Stimulated activated CD4-positive, alpha-beta T cell treated with anti-CD3 and anti-CD28 coated beads, Interleukin-1b, Interleukin-23, amount 100 ng/mL, for 4 hours (primary cell): ENCODE measurements at places on chromosomes 1 and 21.

DNA sequence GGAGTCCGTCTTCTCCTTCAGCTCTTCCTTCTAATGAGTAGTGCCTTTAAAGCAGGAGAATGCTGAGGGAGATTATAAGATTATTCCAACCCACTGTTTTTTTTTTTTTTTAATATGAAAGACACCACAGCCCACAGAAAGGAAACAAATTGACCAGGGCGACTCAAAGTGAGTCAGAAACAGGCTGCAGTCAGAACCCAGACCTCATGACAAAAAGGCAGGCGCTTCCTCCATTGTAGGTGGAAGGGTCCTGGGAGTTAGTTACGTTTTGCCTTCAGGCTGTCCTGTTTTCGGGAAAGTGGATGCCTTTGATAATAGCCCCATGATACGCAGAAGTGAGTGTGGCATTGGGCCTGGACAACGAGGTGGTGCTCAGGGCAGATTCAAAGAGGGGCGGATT is 21.0 kb downstream of the PLXNA2 start:
- no peak for DNase-seq

DNA sequence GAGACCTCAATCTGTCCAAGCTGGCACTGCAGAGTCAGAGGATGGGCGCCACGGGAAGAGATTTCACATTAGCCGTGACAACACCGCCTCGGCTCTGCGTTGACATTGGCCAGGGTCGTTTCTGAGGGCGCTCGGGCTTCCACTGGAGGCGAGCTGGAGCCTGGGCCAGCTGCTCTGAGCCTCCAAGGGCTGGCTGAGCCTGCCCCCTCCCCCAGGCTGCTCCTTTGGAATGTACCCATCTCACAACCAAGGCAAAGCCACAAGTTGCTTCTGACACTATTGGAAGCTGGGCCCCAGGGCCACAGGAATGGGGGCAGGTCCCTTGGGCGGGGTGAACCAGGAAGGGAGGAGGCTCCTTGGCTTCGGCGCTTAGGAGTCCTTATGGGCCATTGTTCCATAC is 12.7 kb downstream of the GPR3 start:
- DNase-seq: no peak

- DNase-seq: no peak
These were observed 45.7 kb downstream of the MACO1 start for GRCh38 chr1:25476186-25477097.

GRCh38 chr1:87905651-87906050 is 577.0 kb downstream of the LMO4 start:
- no peak for DNase-seq

DNA sequence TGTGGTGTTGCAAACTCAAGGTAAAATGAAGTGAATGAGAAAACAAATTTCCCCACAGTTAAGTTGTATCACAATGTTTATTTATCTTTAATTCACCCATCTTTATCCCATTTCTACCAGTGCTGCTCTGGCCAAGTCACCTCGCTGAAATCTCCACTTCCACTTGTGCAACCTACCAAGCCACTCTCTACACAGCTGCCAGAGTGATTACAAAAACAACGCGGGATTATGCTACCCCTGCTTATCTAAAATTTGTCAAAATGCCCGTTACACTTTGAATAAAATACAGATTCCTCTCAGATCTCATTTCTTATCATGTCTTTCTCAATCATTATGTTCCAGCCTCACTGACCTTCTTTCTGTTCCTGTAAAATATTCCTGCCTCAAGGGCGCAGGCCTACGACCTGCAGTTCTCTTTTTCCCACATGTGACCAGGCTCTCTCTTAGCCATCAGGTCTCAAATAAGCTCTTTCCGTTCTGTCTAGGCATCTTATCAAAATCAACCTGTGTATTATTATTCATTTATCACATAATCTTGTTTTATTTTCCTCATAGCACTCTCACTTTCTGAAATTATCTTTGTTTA is 95.6 kb downstream of the NTMT2 start:
- no peak for DNase-seq

DNA sequence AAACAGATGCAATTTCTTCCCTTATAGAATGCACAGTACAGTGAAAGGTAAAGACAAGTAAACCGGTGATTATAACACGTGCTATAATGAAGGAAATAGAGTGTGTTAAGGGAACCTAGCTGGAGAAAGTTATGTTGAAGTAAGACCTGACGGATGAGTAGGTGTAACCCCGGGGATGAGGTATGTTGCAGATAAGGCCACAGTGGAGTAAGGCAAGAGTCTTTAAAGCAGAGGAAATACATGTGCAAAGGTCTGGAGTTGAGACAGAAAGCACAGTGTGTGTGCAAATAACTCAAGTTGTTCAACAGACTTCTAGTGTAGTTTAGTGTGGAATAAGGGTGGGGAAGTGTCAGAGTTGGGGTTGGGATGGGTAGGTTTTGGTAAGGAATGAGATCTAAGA is 2.9 kb downstream of the DBT start:
- DNase-seq: no peak

- no peak for DNase-seq
These were observed 70.3 kb downstream of the PROX1 start for GRCh38 chr1:214058076-214058475.

GRCh38 chr1:15717418-15718125 is 18.5 kb upstream of the SLC25A34 start:
- no peak for DNase-seq

DNA sequence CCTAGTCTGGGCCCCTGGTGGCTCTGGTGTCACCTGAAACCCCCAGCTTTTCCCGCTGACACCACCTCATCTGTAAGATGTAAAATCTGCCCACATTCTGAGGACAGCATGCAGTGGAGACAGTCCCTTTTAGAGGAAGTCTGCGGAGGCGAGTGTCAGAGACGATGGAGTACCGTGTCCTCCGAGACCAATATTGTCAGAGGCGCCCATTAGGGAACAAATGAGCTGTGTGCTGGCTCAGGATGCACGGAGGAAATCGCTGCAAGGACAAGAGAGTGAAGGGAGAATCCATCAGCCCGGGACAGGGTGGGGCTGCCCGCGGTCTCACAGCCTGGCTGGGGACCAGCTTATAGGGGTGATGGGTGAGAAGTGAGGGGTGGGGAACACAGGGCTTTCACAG is 214.8 kb downstream of the MATN1 start:
- no peak for DNase-seq

GRCh38 chr1:7070389-7071029 is 285.3 kb downstream of the CAMTA1 start:
- DNase-seq: peak; percentile 25

- peak; percentile 44 for DNase-seq
These were observed 65.5 kb downstream of the NID1 start for GRCh38 chr1:235999259-235999925.

- no peak for DNase-seq
These were observed 27.2 kb downstream of the SSBP3 start for GRCh38 chr1:54378874-54379554.

GRCh38 chr1:46152016-46152415 is 19.6 kb upstream of the PIK3R3 start:
- DNase-seq: no peak

DNA sequence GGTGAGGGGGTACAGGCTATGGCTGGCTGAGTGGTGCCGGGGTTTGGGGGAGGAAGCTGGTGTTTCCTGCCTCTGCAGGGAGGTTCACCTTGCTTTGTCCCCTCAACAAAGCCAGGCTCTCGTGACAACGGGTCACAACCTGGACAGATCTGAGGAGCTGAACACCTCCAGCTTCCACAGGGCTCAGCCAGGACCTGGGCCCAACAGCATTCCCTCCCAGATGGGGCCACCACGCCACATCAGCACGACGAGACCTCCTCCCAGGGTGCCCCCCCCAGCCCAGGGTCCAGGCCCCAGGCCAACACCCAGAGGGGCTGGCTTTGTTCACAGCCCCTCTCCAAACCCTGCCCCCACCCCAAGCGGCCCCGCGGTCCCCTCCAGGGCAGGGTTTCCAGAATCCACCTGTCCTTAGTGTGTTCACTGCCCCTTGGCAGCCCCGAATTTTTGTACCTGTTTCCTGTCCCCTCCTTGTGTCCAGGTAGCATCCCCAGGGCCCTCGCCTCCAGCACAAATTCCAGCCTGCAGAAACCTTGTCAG is 34.7 kb downstream of the UBE2G2 start:
- DNase-seq: no peak

DNA sequence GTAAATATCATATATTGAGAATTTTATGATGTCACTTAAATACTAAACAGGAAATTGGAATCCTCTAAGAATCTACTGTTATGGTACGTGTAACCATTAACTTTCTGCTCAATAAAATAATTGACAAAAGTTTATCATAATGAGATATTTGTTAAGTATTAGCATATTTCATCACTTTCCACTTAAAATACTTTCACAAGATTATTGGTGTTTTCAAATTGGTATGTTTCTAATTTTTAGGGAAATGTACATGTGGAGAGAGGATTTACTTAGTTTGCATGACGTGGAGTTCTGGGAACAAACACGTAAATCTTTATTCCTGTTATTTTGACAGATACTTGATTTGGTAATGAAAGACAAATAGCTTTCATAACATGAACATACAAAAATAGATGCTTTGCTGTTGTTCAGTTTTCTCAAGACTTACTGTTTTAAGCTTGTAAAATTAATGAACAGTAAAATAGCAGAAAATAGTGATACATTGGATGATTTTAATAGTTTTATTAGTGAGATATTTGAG is 1.6 kb downstream of the SRSF11 start:
- DNase-seq: no peak

- DNase-seq: no peak
These were observed 12.7 kb downstream of the SNX7 start for GRCh38 chr1:98674075-98674781.

GRCh38 chr21:32253215-32253641 is 25.6 kb downstream of the MIS18A start:
- DNase-seq: no peak

DNA sequence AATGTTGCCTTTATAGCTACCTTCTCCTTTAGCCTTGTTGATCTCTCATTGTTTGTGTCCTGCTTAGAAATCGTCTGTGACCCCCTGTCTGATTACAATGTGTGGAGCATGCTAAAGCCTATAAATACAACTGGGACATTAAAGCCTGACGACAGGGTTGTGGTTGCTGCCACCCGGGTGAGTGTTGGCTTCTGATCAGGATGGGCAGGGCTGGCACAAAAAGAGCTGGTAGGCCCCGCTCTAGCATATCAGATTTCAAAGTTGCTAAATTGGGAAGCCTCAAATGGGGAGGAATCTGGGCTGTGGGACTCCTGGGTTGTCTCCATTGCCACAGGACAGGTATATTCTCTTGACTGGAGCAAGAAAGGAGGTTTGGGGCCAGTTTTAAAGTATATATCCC is 8.4 kb downstream of the NCSTN start:
- no peak for DNase-seq

- no peak for DNase-seq
These were observed 268.3 kb upstream of the POGK start for GRCh38 chr1:166570954-166571353.

DNA sequence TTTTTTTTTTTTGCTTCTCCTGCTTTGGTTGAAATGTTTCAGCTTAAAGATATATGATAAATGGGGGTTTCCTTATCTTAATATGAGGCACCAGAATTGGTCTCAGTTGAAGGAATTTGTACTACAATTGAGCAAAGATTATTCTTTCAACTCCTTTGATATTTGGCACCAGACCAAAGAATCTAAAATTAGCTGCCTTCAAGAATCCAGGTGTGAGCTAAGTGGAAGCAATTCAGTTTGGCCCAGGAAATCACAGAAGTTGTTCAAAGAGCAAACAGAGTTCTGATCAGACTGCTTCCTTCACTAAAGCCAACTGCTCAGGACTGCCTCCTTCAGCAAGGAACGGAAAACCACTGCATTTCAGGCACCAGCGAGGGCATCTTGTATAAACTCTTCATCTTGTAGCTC is 68.3 kb upstream of the BCAR3 start:
- DNase-seq: no peak

GRCh38 chr1:240511789-240512188 is 100.2 kb downstream of the GREM2 start:
- DNase-seq: no peak

- DNase-seq: peak; percentile 21
These were observed 646 bp downstream of the IER5 start for GRCh38 chr1:181089017-181089675.

DNA sequence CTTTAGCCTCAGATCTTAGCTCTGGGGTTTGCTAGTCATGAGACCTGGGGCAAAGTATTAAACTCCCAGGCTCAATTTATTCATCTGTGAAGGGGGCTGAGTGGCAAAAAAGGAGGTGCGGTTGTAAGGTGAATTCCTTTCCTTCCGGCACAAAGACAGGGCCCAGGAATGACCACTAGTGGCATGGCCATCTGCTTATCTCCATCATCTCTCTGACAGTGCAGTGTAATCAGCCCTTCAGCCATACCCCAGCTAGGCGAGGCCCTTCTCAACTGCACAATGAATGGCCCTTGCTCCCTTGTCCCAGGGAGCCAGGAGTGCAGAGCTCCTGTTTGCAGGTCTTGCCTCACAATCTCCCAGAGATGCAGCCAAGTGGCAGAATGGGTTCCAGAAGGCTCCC is 5.6 kb upstream of the SLC26A9 start:
- no peak for DNase-seq

- DNase-seq: no peak
These were observed 345 bp downstream of the SLX9 start for GRCh38 chr21:44940116-44940631.

DNA sequence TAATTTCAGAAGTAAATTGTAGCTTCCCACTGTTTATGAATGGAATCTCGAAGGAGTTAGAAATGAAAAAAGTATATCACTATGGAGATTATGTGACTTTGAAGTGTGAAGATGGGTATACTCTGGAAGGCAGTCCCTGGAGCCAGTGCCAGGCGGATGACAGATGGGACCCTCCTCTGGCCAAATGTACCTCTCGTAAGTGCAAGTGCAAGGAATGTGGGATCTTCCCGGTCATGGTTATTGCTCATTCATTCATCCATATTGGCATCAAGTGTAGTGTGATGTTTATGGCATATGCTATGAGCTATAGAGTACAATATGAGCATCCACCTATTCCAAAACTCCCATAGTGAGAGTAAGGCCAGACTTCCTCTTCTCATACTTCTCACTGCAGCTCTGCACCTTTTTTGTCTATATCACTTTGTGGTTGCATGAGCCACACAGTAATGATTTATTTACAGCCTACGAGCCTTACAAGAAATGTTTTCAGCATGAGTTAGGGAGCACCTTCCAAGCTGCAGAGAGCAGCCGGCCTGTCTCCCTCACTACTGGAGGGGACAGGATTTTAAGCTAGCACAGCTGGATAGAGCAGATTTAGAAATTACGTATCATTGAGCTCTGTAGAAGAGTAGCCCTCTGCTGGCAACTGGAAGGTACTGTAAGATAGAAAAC is 24.9 kb upstream of the CR1L start:
- peak; percentile 1 for DNase-seq

GRCh38 chr1:82269431-82269830 is 468.7 kb downstream of the ADGRL2 start:
- no peak for DNase-seq

DNA sequence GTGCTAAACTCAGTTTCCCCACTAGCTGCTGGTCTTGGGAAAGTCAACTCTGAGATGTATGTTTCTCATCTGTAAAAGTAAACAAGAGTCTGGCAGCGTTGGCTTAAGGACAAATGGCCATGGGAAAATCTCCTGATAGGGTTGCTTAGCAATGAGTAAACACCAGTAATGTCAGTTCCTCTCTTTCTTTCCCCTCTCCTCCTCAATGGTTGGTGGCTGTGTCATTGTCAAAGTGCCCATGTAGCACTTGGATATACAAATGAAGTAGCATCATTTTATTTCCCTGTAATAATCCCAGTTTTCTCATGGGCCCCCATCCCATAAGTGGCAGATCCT is 2.2 kb upstream of the FYB2 start:
- DNase-seq: no peak

- no peak for DNase-seq
These were observed 9.2 kb downstream of the IL12RB2 start for GRCh38 chr1:67316918-67317317.
